ENCODE measurements at places on chromosomes 5 and 9.

- no peak for DNase-seq
Observed at GRCh38 chr5:176192094-176192721, 46.0 kb upstream of the SIMC1 start.

DNA sequence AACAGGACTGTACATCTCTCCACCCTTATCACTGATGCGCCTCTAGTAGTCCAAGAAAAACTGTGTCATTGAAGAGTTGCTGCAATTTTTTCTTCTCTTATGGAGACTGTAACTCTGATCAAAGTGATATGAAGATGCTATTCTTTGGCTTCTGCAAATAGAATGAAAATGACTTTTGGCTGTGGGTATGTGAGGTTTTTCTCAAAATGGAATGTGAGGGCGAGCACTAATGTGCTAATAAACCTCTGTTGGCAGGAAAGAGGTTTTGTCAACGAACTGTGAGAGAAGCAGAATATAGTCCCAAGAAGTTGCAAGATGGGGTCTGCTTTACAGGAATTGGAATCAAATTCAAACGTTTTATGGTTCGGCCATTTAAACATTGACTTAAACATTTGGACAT, 252.0 kb upstream of the GAS1 start:
- DNase-seq = no peak

DNA sequence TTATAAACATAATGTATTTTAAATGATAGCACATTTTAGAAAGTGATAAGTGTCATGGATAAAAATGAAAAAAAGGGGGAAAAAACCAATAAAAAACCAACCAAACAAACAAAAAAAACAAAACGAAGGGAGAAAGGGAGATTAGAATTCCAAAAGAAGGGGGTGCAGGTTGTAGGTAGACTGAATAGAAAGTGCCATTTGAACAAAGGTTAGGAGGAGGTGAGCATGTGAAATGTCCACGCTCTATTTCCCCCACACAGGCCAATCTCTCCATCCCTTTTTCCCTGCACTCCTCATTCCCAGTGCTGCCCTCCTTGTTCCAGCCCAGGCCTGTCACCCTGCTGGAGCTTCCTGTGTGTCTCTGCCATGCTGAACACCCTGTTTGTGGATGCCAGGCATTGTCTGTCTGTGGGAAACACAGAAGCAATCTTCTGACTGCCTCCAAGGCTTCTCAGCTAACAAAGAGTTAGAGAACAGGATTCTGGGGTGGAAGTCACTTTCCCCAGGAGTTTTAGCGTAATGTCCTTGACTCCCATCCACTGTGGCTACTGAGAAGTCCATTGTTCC, 138.8 kb downstream of the ADAMTS16 start:
- no peak for DNase-seq

DNA sequence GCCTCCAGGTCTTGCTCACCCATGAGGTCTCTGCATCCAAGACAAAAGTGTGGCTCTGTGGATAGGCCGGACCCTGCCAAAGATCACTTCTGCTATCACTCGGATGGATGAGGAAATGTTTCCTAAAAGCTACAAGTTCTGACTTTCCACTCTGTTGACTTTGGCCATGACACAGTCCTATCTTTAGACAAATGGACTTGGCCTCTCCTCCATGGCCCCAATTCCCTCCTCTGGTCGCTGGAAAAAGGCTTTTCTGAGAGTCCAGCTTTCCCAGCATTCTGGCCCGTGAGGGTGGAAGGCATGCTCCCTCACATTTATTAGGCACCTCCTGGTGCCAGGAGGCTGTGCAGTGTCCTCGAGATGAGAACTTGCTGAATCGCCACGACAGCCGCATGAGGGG, 83.1 kb downstream of the COL27A1 start:
- DNase-seq = peak; percentile 62

GRCh38 chr5:149082271-149082670, 19.4 kb upstream of the SH3TC2 start:
- DNase-seq = no peak

DNA sequence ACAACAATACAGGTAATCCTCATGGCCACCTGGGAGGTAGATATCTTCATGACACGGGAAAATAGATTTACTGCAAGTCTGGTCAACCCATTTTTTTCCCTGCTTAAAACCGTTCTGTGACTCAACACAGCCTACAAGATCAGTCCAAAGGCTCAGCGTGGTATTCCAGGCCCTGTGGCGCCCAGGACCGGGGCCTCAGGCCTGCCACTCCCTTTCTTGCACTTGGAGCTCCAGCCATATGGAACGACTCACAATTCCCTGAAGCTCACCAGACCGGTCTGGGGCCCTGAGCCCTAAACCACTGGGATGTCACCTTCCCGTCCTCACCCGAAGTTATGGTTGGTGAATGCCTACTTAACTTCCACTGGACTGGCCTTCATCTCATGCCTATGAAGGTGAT, 6.5 kb upstream of the MLANA start:
- DNase-seq = no peak

Data from stromal cell of bone marrow (primary cell).